GM13976 (cell line): ENCODE measurements at places on chromosomes 5 and 9.
A peak's percentile ranks its signal among the peaks of the same experiment; 100 is the strongest.

DNA sequence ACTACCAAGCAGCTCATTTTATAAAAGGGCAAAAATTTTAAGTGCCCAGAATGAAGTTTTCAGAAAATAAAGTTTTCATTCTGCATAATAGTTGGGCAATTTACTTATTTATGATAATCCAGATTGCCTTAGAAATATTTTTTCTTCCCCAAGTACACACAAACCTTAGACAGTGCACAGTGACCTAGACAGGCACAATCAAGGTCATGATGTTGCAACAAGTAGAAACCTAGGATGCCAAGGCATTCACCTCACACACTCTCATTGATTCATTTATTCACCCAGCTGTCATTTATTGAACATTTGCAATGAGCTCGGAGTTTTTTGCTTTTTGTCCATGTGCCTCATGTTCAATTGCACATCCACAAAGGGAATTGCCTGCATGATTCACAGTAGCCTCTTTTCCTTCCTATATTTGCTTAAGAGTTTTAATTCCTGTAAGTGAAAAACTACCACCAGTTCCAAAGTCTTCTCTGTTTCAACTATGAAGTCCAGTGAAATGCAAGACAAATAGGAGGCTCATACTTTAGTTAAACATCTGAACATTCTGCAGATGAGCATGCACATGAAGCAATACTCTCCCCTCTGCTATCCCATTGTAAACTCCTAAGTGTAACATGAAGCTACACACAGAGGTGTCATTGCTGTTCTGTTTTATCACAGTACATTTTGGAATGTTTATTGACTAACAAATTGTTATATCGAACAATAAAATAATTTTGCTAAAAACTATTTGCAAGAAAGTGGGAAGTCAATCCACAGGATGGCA lies 122.9 kb downstream of the HINT1 start:
- DNase-seq = no peak

GRCh38 chr5:132245593-132245992 lies 11.9 kb upstream of the PDLIM4 start:
- no peak for DNase-seq

- DNase-seq = peak; percentile 20
Observed at GRCh38 chr9:3528451-3528850, 2.6 kb upstream of the RFX3 start.

- no peak for DNase-seq
Observed at GRCh38 chr9:23855873-23856604, 30.0 kb upstream of the ELAVL2 start.

DNA sequence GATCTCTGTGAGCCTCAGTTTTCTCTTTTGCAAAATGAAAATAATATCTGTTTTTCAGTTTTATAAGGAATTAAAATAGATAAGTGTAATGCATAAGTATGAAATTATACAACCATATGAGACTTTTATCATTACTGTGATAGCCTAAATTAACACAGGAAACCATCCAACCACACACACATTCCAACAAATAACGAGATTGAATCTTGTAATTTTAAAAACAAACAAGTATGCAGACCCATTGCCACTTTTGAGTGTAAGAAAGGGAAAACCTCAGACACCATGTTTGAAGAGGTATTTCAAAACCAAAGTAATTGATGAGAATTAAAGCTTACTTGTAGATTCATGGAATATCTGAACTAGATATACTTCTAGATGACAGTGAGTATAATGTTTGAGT lies 32.0 kb downstream of the XRCC4 start:
- no peak for DNase-seq

GRCh38 chr5:90161414-90161813 lies 248.1 kb downstream of the CETN3 start:
- peak; percentile 21 for DNase-seq

DNA sequence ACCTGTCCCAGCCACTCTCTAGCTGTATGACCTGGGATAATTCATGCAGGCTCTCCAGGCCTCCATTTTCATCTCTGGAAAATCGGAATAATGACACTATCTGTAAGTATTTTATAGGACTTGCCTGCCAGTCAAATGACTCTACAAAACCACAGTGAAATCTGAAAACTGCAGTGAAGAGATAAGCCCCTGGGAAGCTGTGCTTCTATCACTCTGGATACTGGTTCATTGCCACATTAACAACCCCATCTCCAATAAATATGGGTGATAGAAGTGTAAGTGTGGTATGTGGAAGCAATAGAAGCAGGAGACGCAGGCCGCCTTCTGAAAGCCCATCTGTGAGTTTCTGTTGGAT lies 31.8 kb downstream of the WHRN start:
- no peak for DNase-seq

- no peak for DNase-seq
Observed at GRCh38 chr5:137714494-137714893, 21.4 kb downstream of the KLHL3 start.

DNA sequence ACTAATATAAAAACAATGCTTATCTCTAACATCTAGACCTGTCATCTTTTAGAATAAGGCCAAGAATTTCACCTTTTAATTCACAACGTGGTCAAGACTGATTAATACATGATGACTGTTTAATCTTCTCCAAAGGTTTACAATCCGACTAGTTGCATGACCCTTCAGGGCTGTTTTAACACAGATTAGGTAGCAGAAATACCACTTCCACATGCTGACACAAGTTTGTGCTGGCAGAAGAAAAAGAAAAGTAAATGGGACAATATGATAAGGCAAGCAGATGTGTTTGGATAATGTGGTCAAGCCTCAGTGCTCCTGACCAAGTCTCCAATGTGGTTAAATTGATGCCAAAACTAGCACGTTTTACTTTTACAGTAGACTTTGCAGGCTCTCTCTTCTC lies 31.1 kb downstream of the SEMA6A start:
- DNase-seq = no peak

DNA sequence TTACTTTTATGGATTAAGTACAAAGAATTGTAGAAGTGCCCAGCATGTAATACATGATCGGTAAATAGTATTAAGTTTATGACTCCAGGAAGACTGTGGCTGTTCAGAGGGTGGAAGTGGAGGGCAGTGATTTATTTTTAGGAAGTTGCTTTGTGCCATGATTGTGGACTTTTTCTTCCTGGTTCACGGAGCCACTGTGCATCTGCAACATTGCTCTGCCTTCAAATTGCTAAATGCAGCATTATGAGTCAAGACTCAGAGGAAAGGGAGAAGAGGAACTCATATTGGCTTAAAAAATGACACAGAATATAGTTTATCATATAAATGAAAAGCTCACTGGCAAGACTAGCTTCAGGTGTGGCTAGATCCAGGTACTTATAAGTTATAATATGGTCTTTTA lies 301.5 kb downstream of the KCTD16 start:
- no peak for DNase-seq
